ENCODE measurements at places on chromosomes 16 and 17.

DNA sequence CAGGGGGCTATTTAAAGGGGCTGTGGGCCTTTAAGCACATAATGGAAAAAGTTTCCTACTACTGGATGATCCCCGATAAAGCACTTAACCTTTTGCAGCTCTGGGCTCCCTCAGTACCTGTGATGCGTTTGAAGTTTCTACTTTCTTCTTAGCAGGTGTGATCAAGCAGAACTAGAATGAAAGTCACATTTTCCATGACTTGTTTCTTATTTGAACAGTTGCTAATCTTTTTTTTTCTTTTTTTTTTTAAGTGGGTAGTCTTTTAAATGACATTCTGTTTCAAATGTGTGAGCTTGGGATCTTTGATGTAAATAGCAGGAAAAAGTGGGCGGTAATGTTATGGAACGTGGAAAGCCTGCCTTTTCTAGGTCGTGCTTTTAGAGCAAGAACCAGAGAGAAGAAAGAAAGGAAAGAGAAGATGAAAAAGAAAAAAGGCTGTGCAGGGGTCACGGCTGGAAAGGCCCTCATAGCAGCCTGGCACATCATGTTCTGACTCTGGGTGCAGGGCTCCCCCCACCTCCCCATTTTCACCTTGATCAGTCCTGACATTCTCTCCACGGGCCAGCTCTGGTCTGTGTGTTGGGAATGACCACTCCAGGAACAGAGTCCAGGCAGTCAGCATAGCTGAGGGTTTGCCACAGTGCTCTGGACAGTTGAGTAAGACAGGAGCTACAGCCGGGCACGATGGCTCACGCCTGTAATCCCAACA is 150.6 kb downstream of the CLEC16A start:
- peak; percentile 20 for DNase-seq

GRCh38 chr17:58150394-58150793 is 2.2 kb downstream of the OR4D1 start:
- no peak for DNase-seq

DNA sequence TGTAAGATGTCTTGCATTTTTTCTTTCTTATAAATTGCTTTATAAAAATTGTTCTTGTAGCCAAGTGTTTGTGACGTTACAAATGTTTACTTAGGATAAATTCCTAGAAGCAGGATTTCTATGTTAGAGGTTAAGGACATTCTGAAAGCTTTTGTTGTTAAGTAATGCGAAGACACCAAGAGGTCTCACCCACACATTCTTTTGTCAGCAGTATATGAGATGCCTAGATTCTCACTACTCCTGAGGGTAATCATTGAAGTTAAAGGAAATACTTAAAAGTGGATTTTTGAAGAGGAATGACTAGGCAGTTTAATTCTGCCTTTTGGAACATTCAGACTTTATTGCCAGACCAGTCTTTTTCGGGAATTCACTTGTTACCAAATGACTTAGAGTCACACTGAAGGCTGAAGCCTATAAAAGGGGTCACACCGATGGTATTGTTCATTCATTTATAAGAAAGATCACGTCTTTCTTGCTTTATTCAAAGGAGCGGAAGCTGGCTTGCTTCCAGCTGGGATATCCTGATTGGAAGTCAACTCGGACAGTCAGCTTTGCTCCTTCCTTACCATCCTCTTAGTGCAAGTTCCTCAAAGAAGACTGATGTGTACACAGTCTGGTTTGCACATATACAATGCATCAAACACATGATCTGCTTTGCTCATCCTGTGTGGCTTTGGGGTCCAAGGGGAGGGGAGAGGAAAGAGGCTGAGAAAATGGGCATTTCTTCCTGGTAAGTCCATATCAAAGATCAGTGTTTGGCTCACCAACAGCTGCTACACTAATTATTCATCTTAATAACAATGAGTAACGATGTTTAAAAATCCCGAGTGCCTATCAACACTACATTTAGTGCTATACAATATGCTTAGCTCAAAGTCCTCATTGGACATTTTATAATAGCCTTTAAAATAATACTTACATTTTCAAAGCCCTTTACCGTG is 160.0 kb downstream of the MAP2K6 start:
- no peak for DNase-seq

DNA sequence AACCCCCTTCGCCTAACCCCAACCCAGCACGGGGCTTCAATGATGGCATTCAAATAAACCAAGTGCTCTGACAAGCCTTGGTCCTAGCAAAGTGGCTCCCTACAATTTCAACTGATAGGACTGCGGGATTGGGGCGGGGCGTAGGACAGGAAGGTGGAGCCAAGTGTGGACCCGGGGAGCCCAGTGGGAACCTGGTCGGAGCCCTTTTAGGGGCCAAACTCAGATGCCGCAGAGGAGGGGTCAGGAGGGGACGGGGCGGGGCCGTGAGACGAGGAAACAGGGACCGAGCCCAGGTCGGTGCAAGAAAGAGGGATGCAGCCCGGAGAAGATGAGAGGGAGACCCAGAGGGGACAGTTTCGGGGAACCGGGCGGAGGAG is 13.2 kb upstream of the CDIPT start:
- DNase-seq: no peak

DNA sequence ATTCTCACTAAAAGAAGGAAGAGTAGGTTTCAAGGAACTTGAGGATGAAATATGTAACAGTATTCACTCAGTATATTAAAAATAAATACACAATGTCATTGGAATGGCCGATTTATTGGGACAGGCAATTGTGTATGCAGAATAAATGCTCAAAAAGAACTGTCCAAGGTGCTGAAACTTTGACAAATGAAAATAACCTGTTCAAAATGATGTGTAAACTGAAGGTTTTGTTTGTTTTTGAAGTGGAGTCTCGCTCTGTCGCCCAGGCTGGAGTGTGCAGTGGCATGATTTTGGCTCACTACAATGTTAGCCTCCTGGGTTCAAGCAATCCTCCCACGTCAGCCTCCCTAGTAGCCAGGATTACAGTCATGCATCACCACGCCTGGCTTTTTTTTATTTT is 318.7 kb upstream of the RBFOX1 start:
- DNase-seq: no peak

DNA sequence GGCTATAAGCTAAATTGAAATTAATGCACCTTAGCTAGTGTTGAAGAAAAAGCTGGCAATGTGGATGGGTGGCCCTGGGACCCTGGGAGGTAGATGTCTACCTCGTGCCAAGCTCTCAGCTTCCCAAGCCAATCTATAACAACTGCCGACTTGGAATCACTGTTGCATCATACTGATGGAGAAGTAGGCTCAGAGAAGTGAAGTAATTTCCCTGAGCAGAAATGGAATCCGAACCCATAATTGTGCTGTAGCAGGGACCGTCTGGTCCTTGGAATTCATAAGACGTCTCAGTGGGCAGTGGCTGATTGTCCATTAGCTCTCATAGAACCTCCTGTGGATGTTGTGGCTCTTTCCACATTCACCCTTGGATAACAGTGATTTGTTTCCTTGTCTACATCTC is 196.6 kb downstream of the RAB11FIP4 start:
- DNase-seq: no peak

- DNase-seq: no peak
Measured at GRCh38 chr16:87163637-87164036, 153.6 kb downstream of the C16orf95 start.

DNA sequence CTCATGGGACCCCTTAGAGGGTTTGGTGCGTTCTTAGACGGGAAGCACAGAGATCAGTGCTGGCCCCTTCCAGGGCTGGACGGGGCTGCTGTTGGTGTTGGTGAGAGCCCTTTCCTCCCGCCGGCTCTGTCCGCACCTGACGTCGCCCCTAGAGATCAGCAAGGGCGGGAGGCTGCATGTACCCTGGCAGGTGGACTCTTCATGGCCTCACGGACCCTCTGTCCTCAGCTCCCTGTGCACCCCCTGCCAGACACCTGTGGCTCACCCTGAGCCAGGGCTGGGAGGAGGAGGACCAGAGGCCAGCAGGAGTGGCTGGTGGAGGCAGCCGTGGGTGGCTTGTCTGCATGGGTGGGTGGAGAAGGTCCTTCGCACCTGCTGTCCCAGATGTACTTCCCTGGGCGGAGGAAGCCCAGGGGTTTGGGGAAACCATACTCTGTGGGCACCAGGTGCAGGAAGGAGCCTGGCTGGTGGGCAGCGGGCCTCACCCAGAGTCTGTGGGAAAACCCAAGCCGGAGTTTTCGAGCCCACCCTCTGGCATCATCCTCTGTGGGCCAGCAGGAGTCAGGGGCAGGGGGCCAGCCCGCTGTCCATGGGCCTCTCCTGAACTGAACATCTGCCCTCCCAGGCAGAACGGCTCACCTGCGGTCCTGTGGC is 348.6 kb downstream of the SEC14L1 start:
- peak; percentile 57 for DNase-seq

GRCh38 chr16:30984669-30985400 is at the start of gene HSD3B7:
Gene HSD3B7 (plus strand): TSS chr16:30985207. CDS start chr16:30985659, 452 bp downstream.
- peak; percentile 95 for DNase-seq

GRCh38 chr16:4393240-4393600 is 21.6 kb downstream of the VASN start:
- no peak for DNase-seq

DNA sequence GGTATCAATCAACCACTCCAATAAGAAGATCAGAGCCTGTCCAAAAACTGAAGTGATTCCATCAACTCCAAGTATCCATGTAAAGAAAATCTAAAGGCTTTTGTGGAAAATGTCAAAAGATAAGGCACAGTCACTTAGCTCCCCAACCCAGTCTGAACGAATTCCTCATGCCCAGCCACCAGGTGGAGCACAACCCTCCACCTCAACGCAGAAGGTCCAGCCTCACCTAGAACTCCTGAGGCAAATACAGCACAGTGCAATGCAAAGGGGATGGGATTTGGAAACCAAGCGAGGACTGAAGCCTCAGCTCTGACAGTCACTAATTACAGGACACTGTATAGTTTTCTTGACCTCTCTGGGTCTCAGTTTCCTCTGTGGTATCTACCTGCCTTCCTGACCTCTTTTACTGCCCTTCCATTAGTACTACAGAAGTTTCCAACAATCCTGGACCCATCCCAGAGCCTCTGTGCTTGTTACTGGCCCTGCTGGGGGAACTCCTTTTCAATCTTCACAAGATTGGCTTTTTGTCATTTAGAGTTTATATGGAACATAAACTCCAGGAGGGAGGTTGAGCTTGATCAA is 2.0 kb downstream of the NCBP3 start:
- DNase-seq: no peak

Measured in upper lobe of right lung (tissue), 1 donor.